ENCODE measurements at places on chromosomes 5 and 9.

DNA sequence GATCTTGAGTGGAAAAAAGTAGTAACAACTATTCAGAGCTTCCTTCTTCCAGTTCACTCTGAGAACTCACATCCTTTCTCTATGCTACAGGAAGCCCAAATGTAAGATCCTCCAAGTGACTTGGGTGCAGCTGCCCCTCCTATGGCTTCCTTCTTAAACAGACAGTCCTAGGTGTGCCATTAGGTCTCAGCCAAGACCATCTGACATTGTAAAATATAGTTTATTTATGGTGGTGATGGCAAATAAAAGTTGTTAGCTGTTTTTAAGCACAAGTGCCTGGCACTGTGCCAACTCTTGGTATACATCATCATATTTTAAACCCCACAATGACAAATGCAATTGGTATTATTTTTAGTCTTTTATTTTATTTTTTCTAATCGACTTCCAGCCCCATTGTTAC is 58.1 kb downstream of the TMEM252 start:
- no peak for DNase-seq

DNA sequence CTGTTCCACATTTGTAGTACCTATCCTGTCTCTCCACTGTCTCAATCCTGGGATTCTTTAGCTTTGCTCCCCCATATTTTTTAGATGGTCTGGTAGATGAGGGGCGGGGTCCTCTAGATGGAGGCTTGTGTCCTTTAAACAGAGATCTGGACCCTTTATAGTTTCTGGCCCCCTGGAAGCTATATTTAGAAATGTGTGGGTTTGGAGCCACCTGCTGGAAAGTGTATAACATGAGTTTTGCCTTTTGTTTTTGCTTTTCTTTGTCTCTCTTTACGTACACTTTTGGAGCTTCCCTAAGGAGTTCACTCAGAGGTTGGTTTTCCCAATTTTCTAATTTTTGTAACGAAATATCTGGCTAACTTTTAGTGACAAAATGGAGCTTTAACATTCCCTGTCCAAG is 110.7 kb downstream of the CFAP95 start:
- DNase-seq, result no peak

- DNase-seq, result no peak
These were observed 11.6 kb downstream of the AGPAT2 start for GRCh38 chr9:136675477-136676296.

- no peak for DNase-seq
These were observed 9.1 kb upstream of the AK3 start for GRCh38 chr9:4750023-4750673.

- DNase-seq, result peak; percentile 7
These were observed 58.5 kb downstream of the ZNF462 start for GRCh38 chr9:106921341-106921899.
